ENCODE measurements at places on chromosomes 5 and 9.

- no peak for DNase-seq
Measured at GRCh38 chr5:169450464-169450863, 133.1 kb upstream of the SPDL1 start.

DNA sequence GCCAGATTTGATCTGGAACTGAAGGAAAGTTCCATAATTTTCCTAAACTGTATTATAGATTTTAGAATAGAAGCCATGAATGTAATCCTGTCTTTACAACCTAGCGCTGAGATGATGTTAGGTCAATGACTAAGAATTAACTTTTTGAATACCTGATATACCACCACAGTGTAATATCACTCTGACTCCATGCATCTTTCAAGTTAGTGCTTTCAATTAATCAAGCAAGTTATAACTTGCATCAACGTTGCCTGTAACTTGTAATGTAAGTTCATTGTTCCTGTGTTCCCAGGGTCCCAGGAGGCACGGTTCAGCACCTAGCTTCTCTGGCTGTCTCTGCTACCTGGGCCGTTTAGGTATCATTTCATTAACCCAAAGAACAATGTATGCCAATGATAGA, 139.3 kb downstream of the CSNK1G3 start:
- no peak for DNase-seq

- no peak for DNase-seq
Measured at GRCh38 chr9:124137009-124137943, 120.5 kb upstream of the NEK6 start.

DNA sequence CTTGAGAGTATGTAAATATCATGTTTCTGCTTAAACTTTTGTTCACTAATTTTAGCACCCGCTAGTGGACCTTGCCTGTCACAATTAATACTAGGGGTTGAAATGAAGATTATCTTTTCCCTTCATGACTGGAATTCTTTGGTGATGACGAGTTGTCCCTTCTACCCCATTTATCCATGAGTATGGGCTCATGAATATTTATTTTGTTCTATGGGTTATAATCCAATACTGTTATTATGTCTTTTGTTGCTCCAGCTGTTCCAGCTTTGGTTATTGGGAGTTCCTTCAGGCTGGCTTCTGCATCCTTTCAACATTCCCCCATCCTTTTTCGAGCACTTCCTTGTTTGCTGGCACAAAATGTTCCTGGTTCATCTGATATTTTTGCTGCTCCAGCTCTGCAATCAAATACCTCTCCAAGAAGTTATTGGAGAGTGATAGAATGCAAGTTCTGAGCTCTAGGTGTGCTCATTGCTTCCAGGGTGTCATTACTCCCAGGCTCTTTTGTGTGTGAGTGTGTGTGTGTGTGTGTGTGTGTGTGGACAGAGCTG, 19.7 kb upstream of the ARHGEF28 start:
- DNase-seq = no peak

DNA sequence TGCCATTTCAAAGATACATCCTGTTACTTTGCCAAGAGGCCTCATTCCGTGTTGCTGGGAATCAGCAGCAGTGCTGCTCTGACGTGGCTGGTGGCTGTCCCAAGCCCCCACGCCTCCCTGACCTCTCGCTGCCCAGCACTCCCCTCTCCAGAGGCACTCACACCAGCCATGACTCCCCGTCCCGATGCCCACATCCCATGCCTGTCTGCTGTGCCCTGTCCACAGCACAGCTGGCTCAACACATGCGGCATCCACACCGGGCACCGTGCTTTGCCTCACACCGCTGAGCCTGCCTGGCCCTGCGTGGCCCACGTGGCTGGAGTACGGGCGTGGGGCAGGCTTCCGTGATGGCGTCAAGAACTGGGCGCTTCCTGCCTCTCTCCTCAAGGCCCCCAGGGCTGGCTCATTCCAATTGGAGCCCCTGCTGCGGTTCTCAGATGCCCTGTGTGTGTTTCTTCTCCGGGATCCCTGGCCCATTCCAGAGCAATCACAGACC, 7.8 kb upstream of the LCN1 start:
- no peak for DNase-seq

All from BJ (cell line).